ENCODE measurements at places on chromosomes 11 and 22.

- DNase-seq: no peak
Measured at GRCh38 chr11:59667812-59668187, 1.0 kb downstream of the PATL1 start.

DNA sequence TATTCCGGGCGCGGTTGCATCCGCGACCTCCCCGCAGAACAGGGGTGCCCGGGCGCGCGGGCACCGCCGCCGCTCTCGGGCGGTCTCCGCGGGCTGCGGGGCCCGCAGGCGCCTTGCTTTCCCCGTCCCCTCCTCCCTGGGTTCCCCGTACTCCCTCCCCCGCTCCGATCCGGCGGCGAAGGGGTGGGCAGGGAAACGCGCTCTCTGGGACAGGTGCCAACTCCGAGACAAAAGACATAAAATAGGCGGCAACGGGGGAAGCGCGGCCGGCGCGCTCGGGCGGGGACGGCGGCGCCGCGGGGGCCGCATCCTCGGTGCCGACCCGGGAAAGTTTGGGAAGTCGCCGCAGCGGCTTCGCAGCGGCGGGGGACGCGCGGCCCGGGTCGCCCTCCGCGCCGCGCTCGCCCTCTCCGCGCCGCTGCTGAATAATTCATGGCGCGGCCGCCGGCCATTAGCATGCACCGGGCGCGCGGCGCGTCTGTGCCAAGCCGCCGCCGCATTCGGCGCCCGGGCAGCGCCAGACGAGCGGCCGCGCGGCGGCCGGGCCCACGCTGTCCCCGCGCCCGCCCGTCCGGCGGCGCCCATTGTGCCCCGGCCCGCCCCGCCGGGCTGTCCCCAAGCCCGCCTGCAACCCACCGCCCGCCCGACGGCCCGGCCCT is 78.7 kb upstream of the PPARA start:
- DNase-seq: peak; percentile 85

GRCh38 chr11:62614275-62614674 is 1.2 kb downstream of the ROM1 start:
- no peak for DNase-seq

DNA sequence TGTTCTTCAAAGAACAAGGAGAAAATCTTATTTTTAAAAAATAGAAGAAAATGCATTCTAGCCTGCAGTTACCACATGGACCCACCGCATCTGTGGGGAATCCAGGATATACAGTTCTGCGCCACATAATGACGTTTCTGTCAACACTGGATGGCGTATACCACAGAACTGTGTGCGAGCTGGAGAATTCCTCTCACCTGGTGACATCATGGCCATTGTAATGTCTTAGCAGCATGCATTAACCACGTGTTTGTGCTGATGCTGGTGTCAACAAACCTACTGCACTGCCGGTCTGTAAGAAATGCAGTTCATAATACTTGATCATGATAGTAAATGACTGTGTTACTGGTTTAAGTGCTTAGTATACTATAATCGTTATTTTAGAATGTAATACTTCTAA is 174.7 kb downstream of the TBC1D22A start:
- DNase-seq: no peak

- no peak for DNase-seq
Measured at GRCh38 chr22:31540966-31541365, 44.6 kb downstream of the SFI1 start.

GRCh38 chr22:28882545-28882877 is 861 bp upstream of the ZNRF3 start:
- peak; percentile 57 for DNase-seq

- DNase-seq: no peak
Measured at GRCh38 chr11:200224-201003, 6.8 kb downstream of the BET1L start.

DNA sequence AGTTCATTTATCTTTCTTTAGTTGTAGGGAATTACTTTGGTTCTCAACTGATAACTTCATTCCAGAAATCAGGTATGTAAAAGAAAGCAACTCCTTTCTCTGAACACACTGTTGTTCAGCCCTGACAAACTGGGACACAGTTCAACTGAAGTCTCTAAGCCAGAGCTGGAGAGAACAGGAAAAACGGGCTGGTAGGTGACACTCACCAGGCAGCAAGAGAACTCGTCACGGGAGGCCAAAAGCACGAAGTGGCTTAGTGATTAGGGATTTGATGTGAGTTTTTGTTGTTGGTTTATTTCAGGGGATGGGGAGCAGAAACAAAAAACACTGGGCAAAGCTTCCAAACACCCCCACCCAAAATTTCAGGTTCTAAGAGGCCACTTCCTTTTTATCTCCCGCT is 54.1 kb downstream of the MYH9 start:
- no peak for DNase-seq

All from hematopoietic multipotent progenitor cell (in vitro differentiated cells).